GM04503 (cell line): ENCODE measurements at places on chromosomes 11 and 22.

- DNase-seq: no peak
Measured at GRCh38 chr11:60513496-60514460, 1.4 kb upstream of the MS4A13 start.

GRCh38 chr11:82384308-82384707, 349.4 kb downstream of the FAM181B start:
- DNase-seq: no peak

DNA sequence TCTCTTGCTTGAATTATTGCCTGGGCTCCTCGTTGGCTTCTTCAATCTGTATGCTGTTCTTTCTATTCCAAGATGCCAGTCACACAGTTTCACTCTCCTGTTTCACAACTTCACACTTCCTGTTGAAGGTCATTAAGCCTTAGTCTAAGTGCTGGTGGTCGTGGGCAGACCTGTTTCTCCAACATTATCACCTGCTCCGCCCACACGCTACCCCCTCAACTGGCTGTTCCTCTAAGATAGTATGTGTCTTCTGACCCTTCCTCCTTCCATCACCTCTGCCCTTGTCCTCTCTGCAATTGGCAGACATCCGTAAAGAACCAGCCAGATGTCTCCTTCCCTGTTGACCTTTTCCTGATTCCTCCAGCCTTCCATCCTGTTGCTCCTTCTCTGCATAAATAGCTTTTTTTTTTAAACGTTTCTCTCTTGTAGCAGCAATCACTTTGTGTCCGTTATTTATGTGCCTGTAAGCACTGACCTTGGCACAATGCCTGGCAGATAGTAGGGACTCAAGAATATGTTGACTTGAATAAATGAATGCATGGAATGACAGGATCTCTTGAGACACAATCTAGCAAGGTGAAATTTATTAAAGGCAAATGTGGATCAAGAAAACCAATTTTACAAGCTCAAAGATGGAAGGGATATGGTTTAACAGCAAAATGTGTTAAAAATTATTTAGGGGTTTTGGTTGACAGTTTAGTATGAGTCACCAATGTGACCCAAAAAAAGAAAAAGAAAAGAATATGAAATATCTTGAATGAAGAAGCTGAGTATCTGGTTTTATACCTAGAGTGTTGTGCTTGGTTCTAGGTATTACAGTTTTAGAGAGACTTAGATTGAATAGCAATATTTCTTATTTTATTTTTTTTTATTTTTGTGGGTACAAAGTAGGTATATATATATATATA, 12.6 kb downstream of the DIXDC1 start:
- DNase-seq: no peak

- peak; percentile 11 for DNase-seq
Measured at GRCh38 chr11:32366666-32367065, 68.7 kb downstream of the WT1 start.

- no peak for DNase-seq
Measured at GRCh38 chr11:68988491-68988890, 7.7 kb upstream of the MRGPRD start.

DNA sequence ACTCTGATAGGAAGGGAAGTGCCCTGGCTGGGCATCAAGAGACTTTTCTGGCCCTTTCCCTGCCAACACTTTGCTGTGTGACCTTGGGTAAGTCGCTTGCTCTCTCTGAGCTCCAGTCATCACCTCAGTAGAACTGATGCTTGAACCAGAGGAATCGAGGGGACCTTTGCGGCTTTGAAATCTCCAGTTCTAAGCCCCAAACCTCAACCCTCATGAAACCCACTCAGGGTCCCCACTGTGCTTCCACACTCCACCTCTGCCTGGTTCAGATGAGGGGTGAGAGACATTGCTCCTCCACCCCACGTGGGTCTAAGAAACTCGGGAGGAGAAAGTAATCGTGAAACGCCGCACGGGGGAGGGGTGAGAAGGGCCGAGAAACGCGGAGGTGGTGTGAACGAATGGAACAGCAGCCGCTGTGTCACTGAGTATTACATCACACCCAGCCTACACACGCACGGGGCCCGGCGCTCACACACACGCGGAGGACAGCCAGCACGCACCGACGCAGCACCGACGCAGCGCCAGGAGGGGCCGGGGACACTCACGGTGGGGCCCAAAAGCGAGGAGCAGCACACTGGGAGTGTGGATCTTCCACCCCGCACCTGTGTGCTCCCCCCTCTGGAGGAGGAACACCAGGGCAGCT, 4.3 kb downstream of the RTN4RL2 start:
- DNase-seq: no peak

- DNase-seq: no peak
Measured at GRCh38 chr11:115247361-115247760, 256.9 kb downstream of the CADM1 start.

DNA sequence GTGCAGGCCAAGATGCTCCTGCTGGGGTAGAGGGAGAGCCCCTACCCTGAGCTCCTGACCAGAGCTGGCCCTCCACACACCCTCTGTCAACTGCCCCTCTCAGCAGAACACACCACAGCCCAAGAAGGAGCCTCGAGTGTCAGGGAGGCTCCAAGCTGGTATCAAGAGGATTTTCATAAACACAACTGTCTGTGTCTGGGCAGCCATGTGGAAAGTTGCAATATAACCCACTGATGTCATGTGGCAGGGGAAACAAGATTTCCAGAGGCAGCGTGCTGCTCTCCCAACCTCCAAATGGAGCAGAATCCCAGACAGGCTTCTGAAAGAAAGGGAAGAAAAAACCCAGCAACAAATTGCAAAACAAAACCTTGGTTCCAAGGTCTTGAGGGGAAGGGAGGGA, 569.9 kb downstream of the BUD13 start:
- no peak for DNase-seq

- DNase-seq: no peak
Measured at GRCh38 chr11:47161134-47161854, 15.4 kb downstream of the ARFGAP2 start.

DNA sequence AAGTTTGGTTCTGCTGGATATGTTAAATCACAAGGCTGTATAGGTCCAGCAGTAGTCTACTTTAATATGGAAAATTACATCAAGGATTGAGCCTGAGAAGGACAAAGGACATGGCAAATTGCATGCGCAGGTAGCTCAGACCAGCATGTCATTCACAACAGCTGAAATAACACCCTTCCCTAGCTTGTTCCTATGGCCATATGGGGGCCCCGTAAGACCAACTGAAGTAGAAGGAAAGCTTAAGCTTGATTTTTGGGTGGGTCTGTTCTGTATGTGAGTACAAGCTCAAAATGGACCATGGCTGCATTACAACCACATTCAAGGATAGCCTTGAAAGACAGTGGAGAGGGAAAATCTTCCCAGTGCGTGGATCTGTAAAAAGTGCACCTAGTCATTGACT, 20.6 kb upstream of the PDE3B start:
- no peak for DNase-seq

GRCh38 chr11:6203327-6203726, 2.0 kb upstream of the C11orf42 start:
- no peak for DNase-seq

DNA sequence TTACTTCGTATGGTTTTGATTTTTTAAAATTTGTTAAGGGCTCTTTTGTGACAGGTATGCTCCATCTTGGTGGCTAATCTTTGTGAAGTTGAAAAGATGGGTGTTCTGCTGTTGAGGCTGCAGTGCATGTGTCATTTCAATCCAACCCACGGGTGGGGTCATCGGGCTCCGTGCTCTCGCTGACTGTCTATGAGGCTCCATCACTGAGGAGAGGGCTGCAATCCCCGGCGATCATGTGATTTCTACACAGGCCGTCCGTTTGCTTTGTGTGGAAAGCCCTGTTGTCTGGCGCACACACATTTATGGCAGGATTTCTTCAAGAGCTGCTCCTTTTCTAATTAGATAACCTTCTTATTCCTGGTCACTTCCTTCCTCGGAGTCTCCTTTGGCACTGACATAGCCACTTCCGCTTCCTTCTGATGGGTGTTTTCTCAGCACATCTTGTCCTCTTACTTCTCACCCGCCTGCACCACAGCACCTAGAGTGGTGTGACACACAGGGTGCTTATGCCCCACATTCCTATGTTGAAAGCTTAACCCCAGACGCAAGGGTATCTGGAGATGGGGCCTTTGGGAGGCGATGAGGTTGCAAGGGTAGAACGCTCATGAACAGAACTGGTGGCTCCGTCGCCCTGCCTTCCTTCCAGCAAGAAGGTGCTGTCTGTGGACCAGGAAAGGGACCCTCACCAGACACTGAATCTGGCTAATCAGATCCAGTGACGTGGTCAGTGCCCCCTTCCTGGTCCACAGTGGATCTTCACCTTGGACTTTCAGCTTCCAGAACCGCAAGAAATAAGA, 9.4 kb downstream of the MOB2 start:
- DNase-seq: no peak

GRCh38 chr11:78539506-78539905, 35.2 kb downstream of the NARS2 start:
- DNase-seq: no peak

GRCh38 chr11:12243486-12243885, 133.1 kb downstream of the MICAL2 start:
- no peak for DNase-seq
